Endodermal cell (in vitro differentiated cells): ENCODE measurements at places on chromosomes 6 and 20.

DNA sequence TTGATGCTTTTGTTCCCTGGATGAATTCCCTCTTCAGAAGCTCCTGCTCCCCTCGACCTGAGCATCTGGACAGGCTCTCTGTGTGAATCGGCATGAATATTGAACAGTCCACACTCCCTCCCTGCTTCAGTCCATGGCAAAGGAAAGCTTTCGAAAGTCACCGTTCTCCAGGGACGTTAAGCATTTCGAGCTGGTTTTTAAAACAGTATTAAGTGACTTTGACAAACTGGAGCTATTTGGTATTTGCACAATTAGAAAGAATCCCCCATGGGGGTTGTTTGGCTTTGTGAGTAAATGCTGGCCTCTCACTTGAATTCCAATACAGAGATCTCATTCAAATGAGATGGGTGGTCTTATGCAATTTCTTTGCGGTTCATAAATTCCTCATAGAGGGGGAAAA lies 85.3 kb upstream of the TIAM2 start:
- no peak for DNase-seq
- no peaks in the 10 kb centered on the region for H3K4me1 ChIP-seq
- H3K4me3 ChIP-seq: no peak overlapping the region
- H3K27me3 ChIP-seq: no peaks in the 10 kb centered on the region

GRCh38 chr6:103862297-103862696 lies 997.4 kb downstream of the HACE1 start:
- no peaks in the 10 kb centered on the region for H3K36me3 ChIP-seq
- no peaks in the 10 kb centered on the region for H3K4me1 ChIP-seq
- no peak overlapping the region for H3K4me3 ChIP-seq
- DNase-seq: no peak
- H3K27ac ChIP-seq: no peak overlapping the region
- no peaks in the 10 kb centered on the region for H3K27me3 ChIP-seq

DNA sequence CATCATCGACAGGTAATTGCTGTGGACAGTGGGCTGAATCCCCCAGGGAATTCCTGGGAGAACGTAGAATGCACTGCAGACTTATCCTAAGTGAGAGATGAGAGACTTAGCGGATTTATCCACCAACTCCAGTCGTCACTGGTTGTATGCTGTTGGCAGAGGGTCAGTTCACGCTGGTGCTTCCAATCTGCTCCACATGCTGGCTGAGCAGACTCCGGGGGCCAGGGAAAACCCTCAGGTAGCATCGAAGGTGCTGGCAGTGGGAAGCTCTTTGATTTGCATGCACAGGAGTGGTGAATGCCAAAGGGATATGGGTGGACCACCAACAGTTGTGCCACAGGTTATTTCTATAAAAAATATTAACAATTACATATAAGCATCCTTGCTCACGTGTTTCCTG lies 20.2 kb downstream of the TTLL9 start:
- DNase-seq: no peak
- peaks cover 4% of the 10 kb centered on the region for H3K27me3 ChIP-seq
- no peak overlapping the region for H3K27ac ChIP-seq
- no peaks in the 10 kb centered on the region for H3K4me1 ChIP-seq

- DNase-seq: no peak
- no peak overlapping the region for H3K4me3 ChIP-seq
- H3K36me3 ChIP-seq: no peaks in the 10 kb centered on the region
- H3K27me3 ChIP-seq: no peaks in the 10 kb centered on the region
These were observed 8.5 kb downstream of the ETV7 start for GRCh38 chr6:36378936-36379335.

GRCh38 chr6:97775012-97775411 lies 492.0 kb upstream of the MMS22L start:
- H3K4me1 ChIP-seq: peaks cover 19% of the 10 kb centered on the region
- peak overlapping the region; percentile 59 for H3K4me3 ChIP-seq
- H3K36me3 ChIP-seq: no peaks in the 10 kb centered on the region
- H3K27me3 ChIP-seq: no peaks in the 10 kb centered on the region
